ENCODE measurements at places on chromosomes 3 and 15.

DNA sequence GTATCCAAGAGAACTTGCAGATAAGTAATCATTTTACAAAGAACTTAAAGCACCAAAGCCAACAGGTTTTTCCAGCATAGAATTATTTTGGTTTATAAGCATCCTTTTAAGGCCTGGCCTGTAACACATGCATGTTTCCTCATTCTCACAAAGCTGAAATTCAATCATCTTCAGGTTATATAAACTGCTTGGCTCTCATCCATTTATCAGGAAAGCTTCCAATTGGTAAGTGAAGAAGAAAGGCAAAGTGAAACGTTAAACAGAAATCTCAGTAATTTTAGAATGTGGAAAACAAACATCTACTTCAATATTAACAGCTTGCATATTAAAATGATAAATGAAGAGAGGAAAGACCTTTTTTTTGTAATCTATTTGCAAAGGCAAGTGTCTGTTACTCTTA is 1.6 kb downstream of the SERP1 start:
- no peak for DNase-seq

DNA sequence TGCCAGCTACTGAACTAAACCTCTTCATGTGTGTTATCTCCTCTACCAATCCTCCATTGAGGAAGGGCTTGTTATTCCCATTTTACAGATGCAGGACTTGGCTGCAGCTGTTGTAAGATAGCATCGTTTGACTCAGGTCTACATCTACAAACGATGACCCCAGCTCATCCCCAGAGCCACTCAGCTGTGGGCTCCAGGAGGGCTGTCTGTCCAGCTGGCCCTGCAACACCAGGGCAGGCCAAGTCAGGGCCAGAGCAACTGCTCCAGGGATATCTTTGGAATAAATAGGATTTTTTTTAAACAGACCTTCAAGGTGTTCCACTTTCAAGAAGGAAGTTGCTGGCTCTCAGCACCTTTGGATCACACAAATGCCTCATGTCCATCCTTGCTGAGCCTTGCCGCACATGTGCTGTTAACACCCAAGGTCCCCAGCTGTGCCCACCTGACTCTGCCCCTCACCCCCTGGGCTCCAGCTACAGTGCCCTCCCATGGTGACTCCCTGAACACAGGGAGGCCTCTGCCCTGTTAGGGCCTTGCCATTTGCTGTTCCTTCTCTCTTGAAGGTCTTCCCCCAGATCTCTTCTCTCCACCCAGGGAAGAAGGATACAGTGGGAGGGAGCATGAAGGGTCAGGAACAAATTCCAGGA is 31.0 kb downstream of the ALDH1L1 start:
- DNase-seq, result no peak

DNA sequence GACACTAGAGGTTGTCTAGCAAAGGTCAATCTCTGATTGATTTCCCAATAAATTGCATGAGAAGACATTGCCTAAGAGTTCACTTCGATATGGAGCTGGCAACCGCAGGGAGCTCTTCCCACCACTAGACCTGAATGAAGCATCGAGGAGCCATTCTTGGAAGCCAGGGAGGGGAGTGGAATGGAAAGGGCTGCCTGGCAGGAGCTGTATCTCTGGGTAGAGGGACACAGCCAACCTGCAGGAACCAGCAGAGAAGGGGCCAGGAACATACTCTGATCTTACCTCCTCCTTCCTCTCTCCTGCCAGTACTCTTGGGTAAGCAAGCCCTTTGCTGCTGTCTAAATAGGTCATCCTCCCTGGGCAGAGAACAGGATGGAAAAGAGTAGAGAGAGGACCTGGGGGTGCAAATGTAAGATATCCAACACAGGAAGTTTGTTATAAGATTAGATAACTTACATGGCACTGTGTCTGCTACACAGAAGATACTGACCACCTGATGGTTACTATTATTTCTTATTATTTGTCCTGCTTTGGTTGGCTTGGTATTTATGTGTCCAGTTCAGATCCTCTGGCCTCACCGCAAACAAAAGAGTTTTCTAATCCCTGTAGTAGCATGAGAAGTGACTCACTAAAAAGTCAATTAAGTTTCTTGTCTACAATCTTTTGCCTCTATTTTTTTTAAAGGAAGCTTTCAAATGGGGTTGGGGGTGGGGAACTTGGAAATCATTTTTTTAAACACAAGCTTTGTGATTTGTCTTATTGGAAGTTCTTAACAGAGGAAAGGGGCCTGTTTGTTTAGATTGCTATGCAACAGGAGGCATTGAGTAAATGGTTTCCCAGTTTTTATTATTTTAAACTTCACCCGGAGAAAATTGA is 156.7 kb upstream of the TSC22D2 start:
- DNase-seq, result no peak

DNA sequence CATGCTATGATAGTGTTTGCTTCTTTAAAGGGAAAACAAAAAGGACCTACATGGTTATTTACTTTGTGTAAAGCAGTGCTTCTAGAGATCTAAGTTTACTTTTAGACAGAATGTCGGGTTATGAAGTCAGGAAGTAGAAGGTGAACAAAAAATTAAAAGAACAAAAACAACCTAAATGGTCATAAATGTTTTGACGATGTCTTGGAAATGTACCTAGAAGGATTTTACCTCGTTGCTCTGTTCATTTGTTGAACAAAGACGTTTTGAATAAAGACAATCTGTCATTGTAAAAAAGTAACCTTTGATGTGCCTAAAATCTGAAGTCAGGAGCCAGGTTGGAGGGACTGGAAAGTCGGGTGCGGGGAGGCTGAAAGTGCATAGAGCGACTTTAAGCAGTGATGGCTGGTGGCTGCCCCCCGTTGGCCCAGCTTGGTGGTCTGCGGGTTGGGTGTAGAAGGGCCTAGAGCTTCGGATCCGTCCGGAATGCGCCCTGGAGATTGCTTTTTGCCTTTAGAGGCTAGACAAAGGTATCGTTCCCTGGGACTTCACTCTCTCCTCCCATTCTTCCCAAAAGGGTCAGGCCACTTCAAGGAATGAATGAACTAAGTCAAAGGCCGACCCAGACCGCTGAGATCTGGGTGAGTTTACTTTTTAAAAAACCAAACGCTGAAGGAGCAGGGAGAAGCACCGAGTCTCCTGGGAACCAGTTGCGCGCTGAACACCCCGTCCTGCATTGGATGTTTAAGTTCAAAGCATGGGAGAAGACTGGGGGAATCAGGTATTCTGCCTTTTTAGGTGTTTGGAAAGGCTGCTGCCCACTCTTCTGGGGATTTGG is 2.1 kb downstream of the SOX14 start:
- DNase-seq, result no peak

DNA sequence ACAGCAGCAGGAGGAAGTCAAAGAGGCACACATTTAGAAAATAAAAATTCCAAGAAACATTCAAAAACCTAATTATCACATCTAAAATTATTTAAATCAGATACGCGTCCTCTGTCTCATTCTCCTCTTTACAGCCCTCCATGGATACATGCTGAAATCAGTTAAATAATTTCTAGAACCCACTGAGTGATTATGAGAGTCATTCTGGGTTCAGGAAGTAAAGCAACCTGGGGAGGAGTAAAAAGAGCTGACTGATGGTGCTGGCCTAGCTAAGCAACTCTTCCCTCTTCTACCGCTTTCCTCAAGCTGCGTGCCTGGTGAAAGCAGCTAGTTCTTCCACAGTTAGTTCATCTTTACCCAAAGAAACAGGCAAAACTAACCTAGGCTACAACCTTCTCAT is 48.7 kb downstream of the RAF1 start:
- no peak for DNase-seq

DNA sequence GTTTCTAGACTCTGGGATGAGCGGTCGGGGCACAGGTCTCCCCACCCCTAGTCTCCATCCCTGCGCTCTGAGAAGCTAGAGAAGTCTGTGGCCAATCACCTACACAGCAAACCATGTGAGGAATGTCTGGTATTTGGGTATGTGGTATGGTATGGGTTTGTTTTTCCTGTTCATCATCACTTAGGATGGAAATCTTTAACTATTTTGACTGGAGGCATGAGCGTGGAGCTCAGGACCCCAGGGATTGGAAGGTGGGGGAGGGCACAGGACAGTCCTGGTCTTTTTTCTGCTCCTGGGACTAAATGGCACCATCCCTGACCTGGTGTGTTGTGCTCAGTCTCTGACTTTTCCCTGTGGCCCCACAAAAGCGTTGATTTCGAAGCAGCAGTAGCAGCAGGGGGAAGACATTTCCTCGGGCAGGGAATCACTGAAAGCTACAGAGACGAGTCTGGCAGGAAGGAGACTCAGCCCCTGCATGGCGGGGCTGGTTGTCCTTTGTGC is 191.7 kb upstream of the TPM1 start:
- DNase-seq, result no peak

DNA sequence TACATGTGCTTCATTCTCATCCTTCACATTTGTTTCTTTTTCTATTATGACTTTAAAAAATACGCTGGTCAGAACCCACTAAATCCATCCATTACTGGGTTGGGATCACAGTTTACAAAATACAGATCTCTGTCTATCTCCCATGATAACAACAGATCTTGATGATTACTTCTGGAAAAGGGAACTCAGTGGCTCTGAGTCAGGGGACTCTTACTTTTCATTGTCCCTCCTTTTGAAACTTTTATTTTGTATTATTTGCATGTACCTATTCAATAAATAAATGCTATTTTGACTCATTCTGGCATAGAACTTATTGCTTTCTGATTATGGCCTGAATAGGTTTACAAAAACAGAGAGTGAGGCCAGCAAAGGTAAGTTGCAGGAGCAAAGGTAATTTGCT is 11.6 kb upstream of the RASGRP1 start:
- no peak for DNase-seq

DNA sequence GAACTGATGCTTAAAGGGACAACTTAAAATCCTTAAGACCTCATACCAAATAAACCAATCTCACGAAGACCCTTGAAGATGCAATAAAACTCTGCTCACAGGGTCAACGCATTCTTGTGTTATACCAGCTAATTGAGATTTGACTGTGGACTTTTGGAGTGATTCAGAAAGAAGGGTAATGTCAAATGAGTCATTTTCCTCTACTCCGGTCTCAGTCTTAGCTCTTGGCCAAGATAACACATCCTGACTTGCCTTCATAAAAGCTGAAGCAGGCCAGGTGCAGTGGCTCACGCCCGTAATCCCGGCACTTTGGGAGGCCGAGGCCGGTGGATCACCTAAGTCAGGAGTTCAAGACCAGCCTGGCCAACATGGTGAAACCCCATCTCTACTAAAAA is 3.8 kb downstream of the PKM start:
- DNase-seq, result peak; percentile 71

GRCh38 chr3:132867956-132868355 is 145.7 kb upstream of the NPHP3 start:
- DNase-seq, result no peak

DNA sequence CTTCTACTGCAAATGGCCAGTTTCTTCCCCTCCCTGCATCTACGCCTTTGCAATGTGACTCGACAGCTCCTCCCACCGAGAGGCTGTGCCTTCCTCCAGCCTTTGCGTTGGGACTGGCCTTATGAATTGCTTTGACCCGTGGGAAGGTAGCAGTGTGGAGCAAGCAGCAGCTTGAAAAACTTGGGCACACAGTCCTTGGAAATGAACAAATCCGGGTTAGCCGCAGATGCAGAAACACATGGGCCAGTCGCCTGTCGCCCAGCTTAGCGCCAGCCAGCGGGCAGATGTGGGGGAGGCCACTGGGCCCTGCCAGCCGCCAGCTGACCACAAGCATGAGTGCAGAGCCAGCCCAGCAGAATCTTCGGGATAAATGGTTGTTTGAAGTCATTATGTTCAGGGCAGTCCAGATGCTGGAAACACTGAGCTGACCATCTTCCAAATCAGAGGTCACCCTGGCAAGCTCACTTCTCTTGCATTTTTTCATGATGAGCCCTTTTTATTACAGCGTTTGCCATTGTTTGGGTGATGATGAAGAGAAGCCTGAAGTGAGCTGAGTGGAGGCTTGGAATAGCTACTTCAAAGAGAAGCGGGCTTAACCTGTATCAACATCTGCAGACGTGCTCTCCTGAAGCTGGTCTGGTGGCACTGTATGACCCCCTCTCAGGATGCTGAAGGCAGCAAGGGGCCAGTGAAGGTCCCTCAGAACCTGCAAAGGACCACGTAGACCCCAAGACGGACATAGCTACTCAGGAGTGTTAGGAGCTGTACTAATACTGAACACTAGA is 9.8 kb downstream of the SELENOS start:
- no peak for DNase-seq

- no peak for DNase-seq
Measured at GRCh38 chr3:52843881-52844280, 9.1 kb upstream of the MUSTN1 start.

DNA sequence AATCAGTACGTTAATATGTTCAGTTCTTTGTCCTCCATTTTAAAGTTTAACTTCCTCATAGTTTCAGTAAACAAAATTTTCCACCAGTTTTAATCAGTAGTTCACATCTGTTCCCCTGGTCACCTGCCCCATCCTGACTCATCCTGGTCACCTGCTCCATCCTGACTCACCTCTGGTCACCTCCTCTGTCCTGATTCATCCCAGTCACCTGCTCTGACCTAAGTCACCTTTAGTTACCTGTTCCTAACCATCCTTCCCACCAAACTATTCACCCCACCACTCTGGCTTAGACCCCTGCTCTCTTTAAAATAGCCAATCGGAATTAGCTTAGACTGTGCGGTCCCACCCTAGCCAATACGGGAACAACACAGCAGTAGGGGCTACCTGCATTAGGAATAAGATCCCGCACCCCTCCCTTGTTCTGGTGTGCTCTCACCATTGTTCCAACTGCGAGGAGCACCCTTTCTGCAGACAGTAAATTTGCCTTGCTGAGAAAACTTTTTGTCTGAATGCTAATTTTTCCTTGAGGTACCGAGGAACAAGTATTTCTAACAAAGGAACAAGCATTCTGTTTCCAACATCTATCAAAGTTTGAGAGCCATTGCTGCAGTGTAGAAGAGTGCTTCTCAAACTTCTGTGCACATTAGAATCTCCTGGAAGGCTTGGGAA is 169.3 kb downstream of the ADAMTS17 start:
- DNase-seq, result no peak

- no peak for DNase-seq
Measured at GRCh38 chr3:139732729-139733128, 55.0 kb upstream of the NMNAT3 start.

DNA sequence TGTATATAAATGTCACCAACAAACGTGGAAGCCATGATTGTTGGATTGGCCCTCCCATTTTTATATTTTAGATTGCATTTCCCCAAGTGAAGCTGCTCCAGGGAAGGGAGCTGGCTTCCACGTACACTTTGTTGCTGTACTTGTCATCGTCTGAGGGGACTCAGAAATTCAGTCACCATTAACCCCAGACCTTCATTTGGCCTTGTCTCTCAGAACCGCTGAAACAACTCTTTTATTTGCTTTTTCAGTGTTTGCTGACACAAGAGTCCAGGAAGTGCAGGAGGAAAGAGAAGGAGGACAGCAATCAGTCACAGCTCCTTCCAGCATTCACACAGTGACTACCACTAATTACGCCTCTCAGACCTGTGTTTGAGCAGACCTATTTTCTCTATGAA is 276.5 kb downstream of the TBL1XR1 start:
- DNase-seq, result no peak

Measured in inflammatory macrophage treated with lipopolysaccharide for 1 hour (primary cell).